CD4-positive, alpha-beta T cell treated with Interleukin-21 for 1 hour (primary cell): ENCODE measurements at places on chromosomes 7 and 10.
A peak's percentile ranks its signal among the peaks of the same experiment; 100 is the strongest.

- no peak for DNase-seq
Measured at GRCh38 chr7:23445326-23445725, 25.0 kb downstream of the IGF2BP3 start.

DNA sequence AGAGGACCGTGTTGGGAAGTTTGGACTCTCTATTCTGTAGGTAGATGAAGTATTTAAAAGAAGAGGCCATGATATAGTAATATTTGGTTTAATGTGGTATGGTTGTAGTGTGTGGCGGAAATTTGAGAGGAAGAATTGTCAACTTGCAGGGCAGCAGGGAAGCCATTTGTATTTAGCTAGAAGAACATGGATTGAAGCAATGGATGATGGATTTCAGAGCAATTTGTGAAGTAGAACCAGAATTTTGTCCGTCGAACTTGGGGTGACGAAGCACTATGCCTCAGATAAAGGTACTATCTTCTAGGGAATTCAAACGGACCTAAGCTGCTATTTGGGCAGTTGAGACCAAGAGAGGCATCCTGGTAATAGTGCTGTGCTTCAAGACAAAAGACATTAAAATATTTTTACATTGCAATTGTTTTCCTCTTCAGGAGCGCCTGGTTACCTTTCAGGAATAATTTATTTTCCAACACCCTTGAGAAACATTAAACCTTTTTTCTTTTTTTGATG lies 615 bp upstream of the WBP1L start:
- DNase-seq, result no peak

GRCh38 chr7:134104166-134104565 lies 23.0 kb upstream of the LRGUK start:
- no peak for DNase-seq

DNA sequence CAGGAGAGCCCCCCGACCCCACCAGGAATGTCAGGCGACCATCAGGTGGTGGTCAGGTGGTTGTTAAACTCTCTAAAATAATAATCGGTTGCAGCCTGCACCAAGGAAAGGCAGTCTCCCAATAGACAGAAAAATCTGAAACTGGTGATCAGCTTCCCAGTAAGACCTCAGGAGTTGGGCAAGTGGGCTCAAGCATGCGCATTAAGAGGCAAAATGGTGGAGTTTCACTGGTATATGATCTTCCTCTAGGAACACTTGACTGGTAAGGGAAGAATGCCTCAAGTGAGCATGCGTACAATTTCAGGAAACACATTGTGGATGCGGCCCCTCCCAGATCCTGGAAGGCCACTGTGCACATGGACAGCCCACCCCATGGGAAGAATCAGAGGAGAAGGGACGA lies 619.9 kb downstream of the TYW1 start:
- DNase-seq, result no peak

- no peak for DNase-seq
Measured at GRCh38 chr7:7861211-7861633, 107.4 kb upstream of the GLCCI1 start.

DNA sequence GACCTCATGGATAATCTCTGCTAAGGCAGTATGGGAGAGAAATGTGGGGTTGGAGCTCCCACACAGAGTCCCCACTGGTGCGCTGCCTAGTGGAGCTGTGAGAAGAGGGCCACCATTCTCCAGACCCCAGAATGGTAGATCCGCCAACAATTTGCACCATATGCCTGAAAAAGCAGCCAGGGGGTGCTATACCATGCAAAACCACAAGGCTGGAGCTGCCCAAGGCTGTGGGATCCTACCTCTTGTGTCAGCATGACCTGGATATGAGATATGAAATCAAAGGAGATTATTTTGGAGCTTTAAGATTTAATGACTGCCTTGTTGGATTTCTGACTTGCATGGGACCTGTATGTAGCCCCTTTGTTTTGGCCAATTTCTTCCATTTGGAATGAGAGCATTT lies 27.0 kb upstream of the SAMD9L start:
- no peak for DNase-seq

DNA sequence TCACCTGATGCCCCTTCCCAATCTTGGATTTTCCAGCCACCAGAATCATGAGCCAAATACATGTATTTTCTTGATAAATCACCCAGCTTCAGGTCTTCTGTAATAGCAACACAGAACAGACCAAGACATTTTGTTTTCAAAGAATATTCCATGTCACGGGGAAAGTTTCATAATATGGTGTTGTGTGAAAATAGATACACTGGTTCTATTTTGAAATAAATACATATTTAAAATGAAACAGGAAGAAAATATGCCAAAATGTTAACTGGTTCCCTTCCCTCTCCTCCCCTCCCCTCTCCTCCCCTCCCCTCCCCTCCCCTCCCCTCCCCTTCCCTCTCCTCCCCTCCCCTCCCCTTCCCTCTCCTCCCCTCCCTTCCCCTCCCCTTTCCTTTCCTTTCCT lies 30.3 kb upstream of the CAMK1D start:
- DNase-seq, result no peak

DNA sequence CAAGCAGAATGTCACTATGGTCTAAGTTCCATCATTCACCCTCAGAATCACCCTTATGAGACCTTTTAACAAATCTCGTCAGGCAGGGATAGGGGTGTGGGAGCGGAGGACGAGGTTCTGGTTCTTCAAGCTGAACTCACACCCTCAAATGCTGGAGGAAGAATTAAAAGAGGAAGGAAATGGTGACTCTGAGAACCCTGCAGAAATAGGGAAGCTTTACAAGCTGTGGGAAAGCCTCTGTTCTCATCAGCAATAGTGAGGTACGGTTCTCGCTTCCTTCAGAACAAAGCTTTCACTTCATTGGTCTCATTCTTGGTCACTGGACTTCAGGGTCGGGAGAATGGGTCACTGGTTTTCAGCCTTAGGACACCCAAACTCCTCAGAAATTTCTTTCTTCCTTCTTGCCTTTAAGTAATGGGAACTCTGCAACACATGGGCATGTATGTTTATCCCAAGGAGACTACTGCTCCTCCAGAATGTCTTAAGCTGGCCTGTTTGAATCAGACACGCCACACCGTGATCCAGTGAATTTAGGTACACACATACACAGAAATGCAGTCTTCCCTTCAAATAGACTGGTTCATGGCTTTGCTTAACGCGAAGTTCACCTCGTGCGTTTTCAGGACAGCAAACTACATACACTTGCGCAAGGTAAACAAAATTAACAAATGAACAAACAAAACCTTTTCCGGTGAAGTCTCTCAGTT lies 226.0 kb downstream of the SFMBT2 start:
- DNase-seq, result peak; percentile 29

DNA sequence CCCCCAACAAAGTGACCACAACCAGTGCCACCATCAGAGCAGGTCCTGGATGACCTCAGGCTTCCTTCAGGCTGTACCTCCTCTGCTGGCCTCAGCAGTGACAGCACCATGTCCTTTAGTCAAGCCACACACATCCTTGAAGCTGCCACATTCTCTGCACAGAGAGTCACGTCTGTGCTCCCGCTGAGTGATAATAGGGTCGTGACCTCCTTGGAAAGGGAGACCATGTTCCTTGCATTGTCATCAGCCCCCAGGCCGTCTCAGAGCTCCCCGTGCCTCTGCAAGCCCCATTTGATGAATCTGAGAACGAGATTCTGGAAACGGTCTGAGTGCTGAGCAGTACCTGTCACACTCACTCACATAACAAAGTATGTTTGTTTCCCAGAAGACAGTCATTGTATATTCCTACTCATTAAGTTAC lies 106.5 kb upstream of the PRR15 start:
- no peak for DNase-seq

DNA sequence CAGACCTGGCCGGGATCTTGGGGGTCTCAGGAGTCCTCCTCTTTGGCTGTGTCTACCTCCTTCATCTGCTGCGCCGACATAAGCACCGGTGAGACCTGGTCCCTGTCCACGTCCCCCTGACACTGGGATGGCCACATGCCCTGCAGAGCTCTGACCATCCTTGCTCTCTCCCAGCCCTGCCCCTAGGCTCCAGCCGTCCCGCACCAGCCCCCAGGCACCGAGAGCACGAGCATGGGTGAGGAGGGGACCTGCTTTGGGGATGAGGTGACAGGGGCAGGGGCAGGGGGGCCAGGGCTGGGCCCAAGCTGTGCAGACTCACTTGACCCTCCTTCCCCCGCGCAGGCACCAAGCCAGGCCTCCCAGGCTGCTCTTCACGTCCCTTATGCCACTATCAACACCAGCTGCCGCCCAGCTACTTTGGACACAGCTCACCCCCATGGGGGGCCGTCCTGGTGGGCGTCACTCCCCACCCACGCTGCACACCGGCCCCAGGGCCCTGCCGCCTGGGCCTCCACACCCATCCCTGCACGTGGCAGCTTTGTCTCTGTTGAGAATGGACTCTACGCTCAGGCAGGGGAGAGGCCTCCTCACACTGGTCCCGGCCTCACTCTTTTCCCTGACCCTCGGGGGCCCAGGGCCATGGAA lies 959 bp downstream of the PVRIG start:
- no peak for DNase-seq

- DNase-seq, result no peak
Measured at GRCh38 chr7:97693586-97693985, 38.3 kb upstream of the TAC1 start.

GRCh38 chr7:82672078-82672477 lies 228.5 kb upstream of the CACNA2D1 start:
- DNase-seq, result no peak

DNA sequence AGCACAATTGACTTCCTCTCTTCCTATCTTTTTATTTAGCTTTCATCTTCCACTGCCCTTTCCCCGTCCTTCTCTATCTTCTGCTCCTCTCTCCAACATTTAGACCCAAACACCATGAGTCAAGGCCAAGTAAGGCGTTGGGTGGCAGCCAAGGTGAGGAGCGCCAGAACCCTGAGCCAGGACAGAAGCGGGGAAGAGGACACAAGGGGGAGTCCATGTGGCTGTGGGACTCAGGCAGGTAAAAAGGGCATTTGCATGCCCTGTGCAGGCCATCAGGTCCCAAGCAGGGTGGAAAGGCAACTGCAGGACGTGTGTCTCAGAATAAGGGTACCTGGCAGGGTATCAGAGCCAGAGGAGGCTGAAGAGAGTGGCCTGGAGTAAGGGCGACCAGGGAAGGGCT lies 192.4 kb upstream of the PFKP start:
- no peak for DNase-seq

GRCh38 chr10:119211625-119212441 lies 4.5 kb downstream of the GRK5 start:
- peak; percentile 51 for DNase-seq

- DNase-seq, result peak; percentile 67
Measured at GRCh38 chr7:2510909-2511768, 8.4 kb upstream of the LFNG start.

- DNase-seq, result no peak
Measured at GRCh38 chr10:29140991-29141390, 147.9 kb upstream of the LYZL1 start.

- DNase-seq, result no peak
Measured at GRCh38 chr7:125878235-125878956, 948.8 kb upstream of the POT1 start.

DNA sequence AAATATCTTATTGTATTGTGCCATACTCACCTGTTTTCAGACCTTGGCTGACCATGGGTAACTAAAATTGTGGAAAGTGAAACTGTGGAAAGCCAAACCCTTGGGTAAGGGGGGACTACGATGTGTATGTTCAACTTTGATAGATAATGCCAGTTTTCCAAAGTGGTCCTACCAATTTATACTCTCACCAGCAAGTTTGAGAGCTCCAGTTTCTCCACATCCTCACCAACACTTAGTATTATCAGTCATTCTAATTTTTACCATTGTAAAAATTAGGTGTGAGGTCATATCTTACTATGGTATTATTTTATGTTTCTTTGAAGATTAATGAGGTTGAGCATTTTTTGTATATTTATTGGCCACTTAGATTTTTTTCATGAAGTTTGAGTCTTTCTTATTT lies 346.9 kb upstream of the PODXL start:
- no peak for DNase-seq

DNA sequence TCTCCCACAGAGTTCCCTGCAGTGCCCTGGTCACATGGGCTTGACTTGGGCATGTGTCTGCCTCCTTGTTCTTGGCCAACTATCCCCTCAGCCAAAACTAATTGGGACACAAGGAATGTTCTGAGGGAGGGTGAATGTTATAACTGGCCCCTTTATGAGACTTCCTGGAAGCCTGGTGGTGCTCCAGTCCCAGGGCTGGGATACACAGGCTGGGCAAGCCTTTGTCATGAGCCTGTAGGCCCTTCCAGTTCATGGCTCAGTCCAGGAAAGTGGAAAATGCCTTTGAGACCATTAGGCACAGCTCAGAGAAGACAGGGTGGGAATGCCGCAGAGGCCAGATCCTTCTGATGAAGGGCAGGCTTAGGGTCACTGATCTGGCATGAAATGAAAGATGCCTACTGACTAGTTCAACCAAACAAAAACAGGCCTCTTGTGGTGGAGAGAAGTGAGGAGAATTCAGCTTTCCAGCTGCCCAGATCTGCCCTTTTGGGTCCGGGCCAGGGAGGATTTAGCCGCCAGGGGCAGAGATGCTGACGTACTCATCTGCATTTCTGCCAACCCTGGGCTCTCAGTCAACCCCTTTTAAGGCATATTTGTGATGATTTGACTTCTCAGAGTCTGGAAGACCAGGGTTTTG lies 961.5 kb downstream of the KCNMA1 start:
- DNase-seq, result no peak

DNA sequence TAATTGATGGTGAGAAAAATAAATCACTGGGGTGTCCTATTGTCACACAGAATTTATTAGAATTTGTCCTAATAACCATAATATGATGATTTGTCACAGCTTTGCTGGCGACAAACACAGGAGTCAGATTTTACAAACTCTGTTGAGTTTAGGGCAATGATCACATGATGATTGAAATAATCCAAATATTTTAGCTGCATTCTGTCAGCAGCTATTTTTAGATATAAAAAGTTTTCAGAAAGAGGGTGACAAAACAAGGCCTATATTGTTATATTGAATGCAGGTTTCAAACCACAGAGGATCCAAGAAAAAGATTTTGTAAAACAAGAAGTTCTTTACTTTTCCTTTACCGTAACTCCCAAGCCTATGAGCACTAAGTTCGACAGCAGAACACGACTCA lies 178.8 kb downstream of the ADAM12 start:
- no peak for DNase-seq

DNA sequence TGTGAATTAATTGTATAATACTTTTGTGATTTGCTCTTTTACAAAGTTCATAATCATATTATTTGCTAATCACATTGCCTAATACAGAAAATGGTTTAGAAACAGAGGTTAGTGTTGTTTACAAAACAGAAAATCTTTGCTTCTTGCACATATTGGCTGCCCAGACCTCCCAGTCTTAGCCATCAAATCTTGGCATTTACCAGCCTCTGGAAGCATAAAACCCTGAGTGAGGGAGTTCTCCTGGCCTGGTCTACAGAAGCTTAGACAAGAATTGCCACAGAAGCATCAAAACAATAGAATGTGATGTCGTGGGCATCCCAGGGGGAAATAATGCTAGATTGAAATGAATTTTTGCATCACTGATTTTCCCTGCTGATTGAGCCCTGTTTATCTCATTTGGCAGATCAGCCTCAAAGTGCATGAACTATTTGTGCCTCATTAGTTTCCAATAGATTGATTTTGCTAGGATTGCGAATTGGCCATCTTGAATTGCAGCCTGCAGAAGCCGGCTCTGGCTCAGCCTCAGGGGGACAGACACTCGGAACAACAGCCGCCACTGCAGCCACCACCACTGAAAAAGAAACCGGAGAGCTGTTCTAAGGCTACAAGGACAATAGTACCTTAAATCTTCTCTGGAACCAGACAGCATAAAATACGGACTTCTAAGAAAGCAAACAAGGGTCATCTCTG lies 11.1 kb upstream of the SORBS1 start:
- DNase-seq, result no peak
